ENCODE measurements at places on chromosomes 13 and 19.

DNA sequence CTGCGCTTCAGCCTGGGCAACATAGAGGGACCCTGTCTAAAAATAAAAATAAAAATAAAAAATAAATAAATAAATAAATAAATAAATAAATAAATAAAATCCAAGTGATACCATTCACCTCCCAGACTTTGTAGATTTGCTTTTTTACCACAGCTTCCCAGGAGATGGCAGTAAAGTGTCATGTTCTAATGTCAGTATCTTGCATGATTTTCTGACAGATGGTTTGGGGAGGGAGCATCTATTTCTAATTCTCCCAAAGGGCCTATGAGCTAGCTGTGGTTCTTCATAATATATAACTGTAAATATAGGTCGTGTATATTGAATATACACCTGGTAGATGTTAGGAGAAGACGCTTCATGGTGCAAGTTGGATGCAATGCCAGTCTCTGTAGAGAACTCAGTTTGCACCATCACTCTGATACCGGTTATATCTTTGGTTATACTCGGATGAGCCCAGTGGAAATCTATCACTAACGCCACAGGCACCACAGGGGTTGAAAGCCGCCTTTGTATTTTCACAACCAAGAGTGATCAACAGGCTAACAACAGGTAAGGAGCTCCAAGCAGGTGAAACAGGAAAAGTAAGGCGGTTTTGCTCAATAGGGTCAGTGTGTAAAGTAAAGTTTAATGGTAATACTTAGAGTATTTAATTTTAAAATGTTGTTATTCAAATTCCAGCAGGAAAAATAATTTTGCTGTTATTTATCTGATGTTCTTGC, 13.9 kb downstream of the APLP1 start:
- DNase-seq = peak; percentile 62

DNA sequence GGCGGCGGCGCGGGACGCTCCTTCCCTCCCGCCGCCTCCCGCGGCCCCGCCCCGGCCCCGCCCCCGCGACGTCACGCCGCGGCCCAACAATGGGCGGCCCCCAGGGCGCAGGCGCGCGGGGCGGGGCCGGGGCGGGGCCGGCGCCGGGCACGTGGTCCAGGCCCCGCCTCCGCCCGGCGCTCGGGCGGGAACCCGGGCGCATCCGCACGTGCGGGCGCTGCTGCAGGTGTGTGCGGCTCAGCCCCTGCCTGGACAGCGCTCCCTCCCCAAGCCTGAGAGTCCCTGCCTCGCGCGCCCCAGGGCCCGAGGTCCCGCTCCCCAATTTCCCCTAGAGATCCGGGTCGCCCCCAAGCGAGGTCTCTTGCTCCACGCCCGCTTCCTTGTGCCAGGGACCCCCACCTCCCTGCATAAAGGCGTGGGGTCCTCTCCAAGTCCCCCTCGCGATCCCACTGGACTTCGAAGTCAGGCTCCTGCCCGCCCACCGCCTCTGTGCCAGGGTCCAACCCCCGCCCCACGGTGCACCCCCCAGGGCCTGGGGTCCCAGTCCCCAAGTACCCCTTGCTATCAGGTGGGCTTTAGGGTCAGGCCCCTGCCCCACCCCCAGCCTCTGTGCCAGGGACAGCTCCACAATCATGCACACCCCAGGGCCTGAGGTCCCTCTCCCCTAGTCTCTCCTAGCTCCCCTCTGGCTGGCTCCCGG, at the start of gene MEX3D:
Gene MEX3D (minus strand): TSS at position 6 of the 700 bp plus-strand sequence. CDS start 267 bp downstream, outside the sequence.
- peak; percentile 69 for DNase-seq

GRCh38 chr19:34961775-34962686, 2.0 kb downstream of the ZNF792 start:
- peak; percentile 39 for DNase-seq

- no peak for DNase-seq
Measured at GRCh38 chr19:4415352-4415751, 12.9 kb downstream of the CHAF1A start.

DNA sequence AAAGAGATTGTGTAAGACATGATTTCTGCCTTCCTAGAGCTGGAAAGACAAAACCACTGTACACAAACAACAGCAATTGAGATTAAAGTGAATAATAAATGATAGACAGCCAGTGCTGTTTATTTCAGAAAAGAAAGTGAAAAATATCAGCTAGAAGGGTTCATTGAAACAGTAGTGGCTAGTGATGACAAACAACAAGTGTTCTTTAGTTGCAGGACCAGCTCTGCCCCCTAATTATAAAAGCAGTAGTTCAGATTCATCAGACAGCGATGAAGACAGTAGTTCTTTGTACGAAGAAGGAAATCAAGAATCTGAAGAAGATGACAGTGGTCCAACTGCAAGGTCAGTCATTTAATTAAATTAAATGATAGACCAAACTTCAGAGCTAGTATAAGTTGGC, 14.8 kb downstream of the GPALPP1 start:
- no peak for DNase-seq

GRCh38 chr13:113739527-113740285, 19.3 kb upstream of the TMEM255B start:
- DNase-seq = no peak

- no peak for DNase-seq
Measured at GRCh38 chr13:91232716-91233115, 114.8 kb upstream of the MIR17HG start.

DNA sequence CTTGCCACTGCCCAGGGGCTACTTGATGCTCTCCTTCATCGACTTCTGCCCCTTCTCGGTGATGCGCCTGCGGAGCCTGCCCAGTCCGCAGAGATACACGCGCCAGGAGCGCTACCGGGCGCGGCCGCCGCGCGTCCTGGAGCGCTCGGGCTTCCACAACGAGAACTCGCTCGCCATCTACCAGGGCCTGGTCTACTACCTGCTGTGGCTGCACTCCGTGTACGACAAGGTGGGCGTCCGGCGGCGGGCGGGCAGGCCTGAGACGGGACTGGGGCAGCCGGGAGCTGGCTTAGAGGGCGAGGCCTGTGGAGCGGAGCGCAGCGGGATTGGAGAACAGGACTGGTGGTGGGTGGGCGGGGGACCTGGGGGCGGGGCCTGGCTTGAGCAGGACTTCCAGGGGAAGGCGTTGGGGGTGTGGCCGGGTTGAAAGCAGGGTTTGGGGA, 12.7 kb upstream of the PSMD8 start:
- DNase-seq = peak; percentile 95

- DNase-seq = peak; percentile 83
Measured at GRCh38 chr13:32033744-32034143, 2.2 kb downstream of the FRY start.

GRCh38 chr13:79722885-79723445, 242.0 kb downstream of the NDFIP2 start:
- no peak for DNase-seq
